ENCODE measurements at places on chromosomes 13 and 19.

DNA sequence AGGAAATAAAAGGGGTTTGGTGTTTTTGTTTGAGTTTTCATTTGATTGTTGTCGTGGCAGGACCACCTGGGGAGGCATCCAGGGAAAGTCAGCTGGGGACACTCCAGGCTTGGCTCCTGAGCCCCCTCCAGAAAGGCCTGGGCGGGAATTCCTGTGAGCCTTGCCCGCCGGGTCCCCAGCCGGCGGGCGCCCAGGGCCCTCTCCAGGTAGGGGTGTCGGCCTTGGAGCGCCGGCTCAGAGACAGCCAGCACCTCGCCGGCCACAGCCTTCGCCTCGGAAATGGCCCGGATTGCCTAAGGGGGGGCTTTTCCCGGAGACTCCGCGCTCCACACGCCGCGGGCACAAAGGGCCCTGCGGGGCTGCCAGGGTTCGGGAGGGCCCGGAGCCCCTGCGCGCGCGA lies 125.0 kb downstream of the TNFRSF19 start:
- DNase-seq, result no peak

GRCh38 chr13:38045278-38046048 lies 175.9 kb upstream of the TRPC4 start:
- peak; percentile 2 for DNase-seq

GRCh38 chr13:111380431-111380830 lies 60.0 kb downstream of the TEX29 start:
- no peak for DNase-seq

GRCh38 chr13:60078226-60078625 lies 85.5 kb downstream of the DIAPH3 start:
- no peak for DNase-seq

GRCh38 chr13:79727086-79727485 lies 246.1 kb downstream of the NDFIP2 start:
- DNase-seq, result no peak

- no peak for DNase-seq
These were observed 66.4 kb downstream of the DCT start for GRCh38 chr13:94412870-94413597.

DNA sequence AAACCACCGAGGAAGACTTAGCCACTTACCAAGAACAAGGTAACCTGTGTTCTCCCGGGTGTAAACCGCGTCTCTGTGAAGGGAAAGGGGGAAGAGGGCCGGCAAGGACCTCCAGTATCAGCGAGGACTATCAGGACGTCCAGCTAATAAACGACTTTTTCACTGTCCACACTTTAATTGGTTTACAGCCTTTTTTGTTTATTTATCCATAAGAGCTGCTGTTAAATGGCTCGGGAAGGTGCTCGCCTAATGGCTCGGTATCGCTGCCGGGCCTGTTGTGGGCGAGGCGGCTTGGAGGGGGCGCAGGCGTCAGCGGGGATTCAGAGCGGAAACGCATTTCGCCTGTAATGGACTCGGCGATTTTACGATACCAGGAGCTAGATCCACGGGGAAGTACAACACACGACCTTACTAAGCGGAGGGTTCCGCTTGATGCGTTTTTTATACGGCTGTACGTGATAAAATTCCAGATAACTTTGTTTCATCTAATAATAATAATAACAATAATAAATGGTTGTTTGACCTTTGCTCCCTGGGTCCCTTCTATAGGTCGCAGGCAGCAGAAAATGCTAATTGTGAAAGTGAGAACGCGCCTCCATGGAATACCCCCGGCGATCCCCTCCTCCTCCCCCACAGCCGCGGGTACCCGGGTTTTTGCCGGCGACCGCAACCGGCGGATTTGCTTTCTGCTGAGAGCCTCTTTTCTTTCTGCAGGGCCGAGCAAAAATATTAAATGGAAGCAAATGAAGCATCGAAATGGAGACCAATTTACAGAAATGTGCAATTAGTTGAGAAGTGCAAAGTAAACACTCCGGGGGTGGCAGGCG lies 2.5 kb upstream of the PDX1 start:
- no peak for DNase-seq

DNA sequence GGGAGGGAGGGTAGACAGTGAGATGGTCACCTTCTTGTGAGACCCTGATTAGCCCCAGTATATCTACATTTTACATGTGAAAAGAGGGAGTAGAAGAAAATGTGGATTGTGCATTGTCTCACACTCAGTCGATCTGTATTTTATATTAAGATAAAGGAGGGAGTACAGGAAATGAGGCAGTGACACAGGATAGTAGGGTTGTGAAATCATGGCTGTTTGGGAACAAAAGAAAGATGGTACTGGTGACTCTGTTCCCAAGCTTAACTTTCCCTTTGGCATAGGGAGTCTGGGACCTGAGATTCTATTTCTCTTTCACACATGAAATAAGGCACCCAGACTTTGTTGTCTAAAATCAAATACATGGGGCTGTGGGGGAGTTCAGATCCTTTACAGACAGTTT lies 194.7 kb downstream of the ABCC4 start:
- DNase-seq, result no peak

DNA sequence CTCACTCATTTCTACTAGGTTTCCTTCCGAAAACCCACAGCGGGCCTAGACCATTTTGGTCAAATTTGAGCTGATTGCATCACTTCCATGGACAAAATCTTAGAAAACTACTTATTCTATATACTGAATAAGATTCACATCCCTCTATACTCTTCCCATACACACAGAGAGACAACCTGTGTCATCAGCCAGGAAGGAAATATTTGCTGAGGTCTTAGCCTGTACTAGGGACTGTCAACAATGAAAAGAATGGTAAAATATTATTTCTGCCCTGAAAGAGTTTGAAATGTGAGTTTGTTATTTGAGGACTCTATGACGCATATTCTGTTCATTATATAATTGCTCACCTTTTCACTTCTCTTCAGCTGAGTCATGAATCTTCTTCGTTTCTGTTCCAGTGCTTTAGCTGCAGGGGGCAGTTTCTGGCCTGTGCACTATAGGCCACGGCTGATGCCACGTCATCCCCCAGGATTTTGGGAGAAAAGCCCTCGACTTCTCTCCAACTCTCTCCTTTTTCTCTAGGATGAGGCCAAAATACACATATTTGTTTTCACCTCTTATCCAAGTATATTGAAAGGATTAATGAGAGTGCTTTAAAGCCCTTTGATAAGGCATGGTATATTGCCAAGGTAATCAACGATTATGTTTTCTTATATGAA lies 47.7 kb downstream of the GSX1 start:
- no peak for DNase-seq

GRCh38 chr19:16435238-16435917 lies 36.4 kb downstream of the EPS15L1 start:
- DNase-seq, result no peak

GRCh38 chr19:52343548-52343947 lies 7.5 kb downstream of the ZNF610 start:
- no peak for DNase-seq

DNA sequence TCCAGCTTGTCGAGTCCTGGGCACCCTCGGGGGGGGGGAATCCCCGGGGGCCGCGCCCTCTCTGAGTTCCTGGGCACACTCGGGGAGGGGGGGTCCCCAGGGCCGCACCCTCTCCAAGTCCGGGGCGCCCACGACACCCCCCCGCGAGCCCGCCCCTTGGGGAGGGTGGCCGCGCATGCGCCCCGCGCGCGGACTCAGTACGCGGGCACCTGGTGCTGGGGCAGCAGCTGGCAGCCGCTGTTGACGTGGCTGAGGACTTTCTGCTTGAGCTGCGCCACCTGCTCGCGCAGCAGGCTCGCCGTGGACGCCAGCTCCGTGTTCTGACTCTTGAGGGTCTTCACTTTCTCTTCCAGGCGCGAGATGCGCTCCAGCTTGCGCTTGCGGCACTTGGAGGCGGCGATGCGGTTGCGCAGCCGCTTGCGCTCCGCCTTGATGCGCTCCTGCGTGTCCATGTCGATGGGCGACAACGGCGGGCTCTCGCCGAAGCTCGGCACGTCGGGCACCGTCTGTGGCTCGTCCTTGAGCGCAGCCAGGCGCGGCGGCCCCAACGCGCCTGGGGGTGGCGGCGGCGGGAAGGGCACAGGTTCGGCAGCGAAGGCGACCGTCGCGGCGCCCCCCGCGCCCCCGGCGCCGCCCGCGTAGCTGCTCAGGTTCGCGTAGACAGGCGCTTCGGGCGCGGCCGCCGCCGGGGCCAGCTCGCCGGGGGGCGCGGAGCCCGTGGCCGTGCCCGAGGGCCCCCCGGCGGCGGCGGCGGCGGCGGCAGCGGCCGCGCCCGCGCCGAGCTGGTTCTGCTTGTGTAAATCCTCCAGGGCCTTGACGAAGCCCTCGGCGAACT lies 958 bp downstream of the JUND start:
- peak; percentile 58 for DNase-seq

GRCh38 chr19:46374536-46375475 lies 27.9 kb downstream of the PPP5C start:
- no peak for DNase-seq

DNA sequence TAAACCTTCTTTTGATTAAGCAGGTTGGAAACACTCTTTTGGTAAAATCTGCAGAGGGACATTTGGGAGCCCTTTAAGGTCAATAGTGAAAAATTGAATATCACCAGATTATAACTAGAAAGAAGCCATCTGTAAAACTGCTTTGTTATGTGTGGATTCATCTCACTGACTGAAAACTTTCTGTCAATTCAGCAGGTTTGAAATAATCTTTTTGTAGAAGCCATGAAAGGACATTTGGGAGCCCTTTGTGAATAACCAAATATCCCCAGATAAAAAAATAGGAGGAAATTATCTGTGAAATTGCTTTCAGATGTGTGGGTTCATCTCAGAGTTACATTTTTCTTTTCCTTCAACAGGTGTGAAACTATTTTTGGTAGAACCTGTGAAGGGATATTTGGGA lies 1690.7 kb downstream of the UQCRFS1 start:
- no peak for DNase-seq

- no peak for DNase-seq
These were observed 12.2 kb upstream of the ZNF304 start for GRCh38 chr19:57338877-57339276.

DNA sequence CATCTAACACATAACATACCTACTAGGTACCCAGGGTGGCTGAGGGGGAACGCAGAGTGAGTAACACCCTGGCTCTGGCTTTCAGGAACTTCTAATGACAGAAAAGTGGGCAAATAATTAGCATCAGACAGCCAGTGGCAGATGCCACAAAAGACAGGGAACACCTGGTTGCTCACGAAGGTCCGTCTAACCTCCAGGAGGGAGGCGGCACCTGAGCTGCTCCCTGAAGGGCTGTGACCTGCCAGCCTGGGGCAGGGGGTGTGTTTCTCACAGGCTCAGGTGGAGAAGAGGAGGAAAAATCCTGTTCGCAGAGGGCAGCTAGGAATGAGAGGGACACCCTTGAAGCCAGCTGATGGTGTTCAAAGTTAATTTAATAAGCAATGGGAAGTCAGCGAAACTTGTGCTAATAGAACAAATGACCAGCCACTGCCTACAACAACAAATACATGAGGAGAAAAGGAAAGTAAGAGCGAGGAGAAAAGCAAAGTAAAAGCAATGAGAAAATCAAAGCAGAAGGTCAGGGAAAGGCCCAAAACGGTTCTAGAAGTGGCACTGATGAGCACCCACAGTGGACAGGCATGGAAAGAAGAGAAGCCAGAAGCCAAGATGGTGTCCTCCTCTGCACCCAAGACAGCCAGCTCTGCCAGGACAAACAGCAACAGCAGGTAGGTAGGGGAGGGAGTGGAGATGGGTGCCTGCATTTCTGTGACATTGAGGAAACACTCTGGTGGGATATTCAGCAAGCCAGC lies 87.3 kb downstream of the STK24 start:
- no peak for DNase-seq

GRCh38 chr13:105552078-105552477 lies 983.4 kb downstream of the EFNB2 start:
- no peak for DNase-seq

- no peak for DNase-seq
These were observed 8.5 kb upstream of the DOCK9 start for GRCh38 chr13:98986226-98986846.

- DNase-seq, result no peak
These were observed at the start of gene TMEM86B for GRCh38 chr19:55228403-55229031. Gene TMEM86B, minus strand, starts transcription at chr19:55228763. Its CDS starts 22 bp downstream, at chr19:55228741.

DNA sequence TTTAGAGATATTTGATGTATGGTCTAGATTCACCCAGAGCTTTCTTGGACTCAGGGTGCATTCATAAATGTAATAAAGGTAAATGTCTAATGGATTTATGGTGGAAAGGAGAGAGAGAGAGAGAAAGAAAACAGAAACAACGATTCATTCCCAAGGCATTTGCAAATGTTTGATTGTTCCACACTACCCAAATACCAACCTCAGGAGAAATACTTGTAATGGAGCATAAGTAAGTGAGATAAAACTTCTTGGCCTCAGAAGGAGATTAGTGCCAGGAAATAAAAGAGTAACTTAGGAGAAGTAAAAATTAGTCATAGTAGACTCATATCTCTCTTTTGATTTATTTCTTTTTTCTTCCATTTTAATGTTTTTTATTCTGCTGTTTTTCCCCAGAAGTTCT lies 40.6 kb upstream of the DGKH start:
- no peak for DNase-seq

DNA sequence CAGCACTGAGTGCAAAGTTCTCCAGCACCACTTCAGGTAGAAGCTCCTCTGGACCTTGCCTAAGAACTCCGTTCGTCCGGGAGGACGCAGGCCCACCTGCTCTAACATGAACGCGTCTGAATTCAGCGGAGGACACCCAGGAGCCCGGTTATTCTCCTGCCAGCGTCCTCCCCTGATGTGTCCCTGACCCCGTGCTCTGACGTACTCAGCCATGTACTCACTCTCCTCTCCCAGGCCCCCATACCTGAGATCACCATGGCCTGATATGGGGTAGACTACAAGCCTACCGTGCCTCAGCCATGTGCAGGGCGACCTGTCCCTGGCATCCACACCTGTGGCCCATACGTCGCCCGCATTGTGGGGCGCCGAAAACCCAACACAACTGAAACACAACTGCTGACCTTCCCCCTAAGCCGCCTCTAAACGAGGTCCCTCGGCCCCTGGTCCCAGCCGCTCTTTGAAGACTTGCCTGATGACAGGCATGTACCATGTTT lies 744 bp upstream of the ZNF584 start:
- no peak for DNase-seq

DNA sequence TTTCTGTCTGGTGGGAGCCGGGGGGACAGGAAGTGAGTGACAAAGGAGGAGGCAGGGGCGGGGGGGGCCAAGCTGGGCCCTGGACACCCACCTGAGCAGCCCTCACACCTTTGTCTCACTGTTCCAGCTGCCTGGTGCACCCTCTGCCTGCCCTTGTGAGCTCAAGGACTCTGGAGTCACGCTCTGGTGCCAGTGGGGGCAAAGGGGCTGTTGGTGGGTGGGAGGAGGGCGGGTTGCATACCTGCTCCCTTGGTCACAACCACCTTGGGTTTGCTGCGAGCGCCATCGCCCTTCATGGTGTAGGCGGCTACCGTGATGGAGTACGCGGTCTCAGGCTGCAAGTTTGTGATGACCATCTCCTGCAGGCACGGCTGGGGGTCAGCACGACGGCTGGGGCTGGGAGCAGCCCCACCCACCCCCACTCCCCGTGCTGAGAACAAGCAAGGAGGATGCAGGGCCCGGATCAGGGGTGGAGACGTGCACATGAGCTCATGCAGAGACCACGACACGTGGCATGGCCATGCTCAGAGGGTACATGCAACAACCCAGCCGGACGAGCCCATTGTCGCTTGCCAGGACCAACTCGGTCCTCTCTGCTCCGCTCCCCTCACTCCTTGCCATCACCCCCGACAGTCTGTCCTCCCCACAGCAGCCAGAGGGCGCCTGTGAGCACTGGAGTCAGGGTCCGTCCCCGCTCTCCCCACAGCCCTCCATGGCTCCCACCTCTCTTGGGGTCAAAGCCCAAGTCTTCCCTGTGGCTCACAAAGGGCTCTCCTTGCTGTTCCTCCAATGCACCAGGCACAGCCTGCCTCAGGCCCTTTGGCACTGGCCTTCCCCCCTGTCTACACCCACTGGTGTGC lies 114.9 kb downstream of the PTPRS start:
- DNase-seq, result no peak
